ENCODE measurements at places on chromosomes 13 and 19. TPM values are rescaled to one million over a fixed set of nuclear protein-coding genes. Genes with fewer than 3 reads are reported as not detected.

- DNase-seq, result no peak
- no peak overlapping the region for H3K27ac ChIP-seq
- H3K4me3 ChIP-seq, result peak overlapping the region; percentile 49
- H3K4me1 ChIP-seq, result peaks cover 16% of the 10 kb centered on the region
Measured at GRCh38 chr13:112690283-112690929, 568 bp downstream of the ATP11A start.

DNA sequence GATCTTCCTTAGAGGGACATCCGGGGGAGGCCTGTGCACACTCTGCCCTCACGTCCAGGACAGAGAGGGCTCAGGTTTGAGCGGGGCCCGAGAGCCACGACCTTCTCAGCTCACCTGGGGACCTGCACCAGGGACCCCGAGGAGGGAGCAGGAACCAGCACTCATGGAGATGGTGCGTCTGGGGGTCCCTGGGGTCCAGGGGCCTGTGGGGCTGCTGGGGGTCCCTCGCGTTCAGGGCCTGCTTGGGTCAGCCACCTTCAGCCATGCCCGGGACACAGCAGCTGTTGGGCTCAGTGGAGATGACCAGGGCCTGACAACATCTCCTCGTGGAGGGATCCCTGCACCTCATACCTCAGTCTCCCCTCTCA is 47.1 kb downstream of the TMEM255B start:
- no peaks in the 10 kb centered on the region for H3K27me3 ChIP-seq
- H3K36me3 ChIP-seq, result no peaks in the 10 kb centered on the region
- no peak overlapping the region for H3K4me3 ChIP-seq

ADGRE2 gene
- 0.89 TPM for total RNA-seq

ZNF575 gene
- 4.0 TPM for total RNA-seq

- H3K36me3 ChIP-seq, result no peaks in the 10 kb centered on the region
- DNase-seq, result peak; percentile 73
- H3K27me3 ChIP-seq, result no peaks in the 10 kb centered on the region
- no peak overlapping the region for H3K27ac ChIP-seq
- H3K4me3 ChIP-seq, result peak overlapping the region; percentile 65
Measured at GRCh38 chr13:21673789-21674489, 3.1 kb downstream of the FGF9 start.

ACTN4 gene
- total RNA-seq, result 154 TPM

DNA sequence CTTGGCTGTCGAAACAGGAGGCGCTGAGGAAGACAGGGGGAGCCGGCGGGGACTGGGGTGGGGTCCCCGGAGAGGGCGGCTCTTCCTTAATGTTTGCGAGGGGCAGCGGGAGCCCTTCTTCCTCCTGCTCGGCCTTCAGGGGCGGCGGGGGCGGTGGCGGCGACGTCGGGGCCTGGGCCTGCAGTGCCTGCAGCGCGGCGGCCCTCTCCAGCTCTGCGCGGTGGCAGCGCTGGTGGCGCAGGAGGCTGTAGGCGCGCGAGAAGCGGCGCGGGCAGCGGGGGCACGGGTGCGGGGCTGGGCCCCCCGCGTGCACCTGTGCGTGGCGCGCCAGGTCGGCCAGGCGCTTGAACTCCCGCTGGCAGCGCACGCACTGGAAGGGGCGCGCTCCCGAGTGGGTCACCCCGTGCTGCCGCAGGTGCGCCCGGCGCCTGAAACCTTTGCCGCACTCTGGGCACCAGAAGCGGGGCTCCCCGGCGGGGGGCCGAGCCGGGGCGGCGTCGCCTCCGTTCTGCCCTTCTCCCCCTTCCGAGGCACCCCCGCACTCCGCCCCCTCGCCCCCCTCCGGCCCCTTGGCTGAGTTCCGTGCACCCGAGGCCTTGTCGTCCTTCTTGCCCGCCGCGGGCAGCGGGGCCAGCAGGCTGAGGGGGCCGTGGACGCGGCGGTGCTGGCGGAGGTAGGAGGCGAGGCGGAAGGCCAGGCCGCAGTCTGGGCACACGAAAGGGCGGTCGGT is 2.5 kb downstream of the ZNF579 start:
- H3K4me1 ChIP-seq, result peaks cover 17% of the 10 kb centered on the region
- no peaks in the 10 kb centered on the region for H3K27me3 ChIP-seq
- no peaks in the 10 kb centered on the region for H3K36me3 ChIP-seq
- H3K27ac ChIP-seq, result no peak overlapping the region

DNA sequence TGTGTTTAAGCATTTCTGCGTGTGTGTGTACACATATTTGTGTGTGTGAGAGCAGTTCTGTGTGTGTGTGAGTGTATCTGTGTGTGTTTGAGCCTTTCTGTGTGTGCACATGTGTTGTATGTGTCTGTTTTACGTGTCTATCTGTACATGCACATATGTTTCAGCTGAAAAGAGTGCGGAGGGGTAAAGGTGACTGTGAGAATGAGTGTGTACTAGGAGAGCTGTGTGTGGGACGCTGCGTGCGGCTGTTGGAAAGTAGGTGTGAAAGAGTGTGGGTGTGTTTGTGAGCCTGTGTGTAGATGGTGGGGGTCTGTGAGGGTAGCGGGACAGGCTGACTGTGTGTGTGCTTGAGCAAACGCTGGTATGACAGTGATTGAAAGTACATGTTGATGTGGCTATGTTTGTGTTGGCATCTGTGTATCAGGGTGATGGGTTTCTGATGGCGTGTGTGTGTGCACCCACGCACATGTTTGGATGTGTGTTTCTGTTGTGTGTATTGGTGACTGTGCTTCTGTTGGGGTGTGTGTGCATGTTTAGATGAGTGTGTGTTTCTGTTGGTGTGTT is 7.5 kb upstream of the TPM4 start:
- H3K36me3 ChIP-seq, result no peaks in the 10 kb centered on the region
- H3K4me1 ChIP-seq, result peaks cover 34% of the 10 kb centered on the region
- no peak for DNase-seq
- H3K27ac ChIP-seq, result peak overlapping the region; percentile 96
- H3K4me3 ChIP-seq, result no peak overlapping the region

ZNF221 gene
- total RNA-seq, result 7.0 TPM

DNA sequence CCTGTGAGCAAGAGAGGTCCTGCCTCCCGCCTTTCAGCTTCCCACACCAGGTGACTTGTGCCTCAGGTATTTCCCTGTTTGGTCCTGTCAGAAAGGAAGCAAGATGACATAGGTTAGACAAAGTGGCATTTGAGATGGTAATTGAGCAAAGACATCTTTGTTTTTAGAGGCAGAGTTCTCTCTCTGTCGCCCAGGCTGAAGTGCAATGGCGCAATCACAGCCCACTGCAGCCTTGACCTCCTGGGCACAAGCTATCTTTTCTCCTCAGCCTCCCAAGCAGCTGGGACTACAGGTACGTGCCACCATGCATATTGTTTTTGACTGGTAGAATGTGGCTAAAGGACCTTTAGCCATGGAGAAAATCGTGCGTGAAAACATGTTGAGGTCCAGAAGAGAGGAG is 339.1 kb downstream of the FGF9 start:
- H3K36me3 ChIP-seq, result no peaks in the 10 kb centered on the region
- H3K27me3 ChIP-seq, result no peaks in the 10 kb centered on the region
- no peak overlapping the region for H3K4me3 ChIP-seq
- no peaks in the 10 kb centered on the region for H3K4me1 ChIP-seq
- no peak for DNase-seq
- H3K27ac ChIP-seq, result no peak overlapping the region

PLEKHF1 gene
- total RNA-seq, result 6.4 TPM

BEST2 gene
- total RNA-seq, result not detected

GRCh38 chr19:52660981-52661380 is 22.8 kb upstream of the ZNF83 start:
- H3K4me1 ChIP-seq, result no peaks in the 10 kb centered on the region
- H3K27ac ChIP-seq, result no peak overlapping the region
- H3K27me3 ChIP-seq, result no peaks in the 10 kb centered on the region
- peaks cover 18% of the 10 kb centered on the region for H3K36me3 ChIP-seq
- no peak for DNase-seq
